ENCODE measurements at places on chromosomes 6 and 20.

- DNase-seq: no peak
Measured at GRCh38 chr6:98924647-98925046, 23.1 kb downstream of the FBXL4 start.

- DNase-seq: peak; percentile 61
Measured at GRCh38 chr6:4008324-4009047, 70.5 kb downstream of the FAM217A start.

DNA sequence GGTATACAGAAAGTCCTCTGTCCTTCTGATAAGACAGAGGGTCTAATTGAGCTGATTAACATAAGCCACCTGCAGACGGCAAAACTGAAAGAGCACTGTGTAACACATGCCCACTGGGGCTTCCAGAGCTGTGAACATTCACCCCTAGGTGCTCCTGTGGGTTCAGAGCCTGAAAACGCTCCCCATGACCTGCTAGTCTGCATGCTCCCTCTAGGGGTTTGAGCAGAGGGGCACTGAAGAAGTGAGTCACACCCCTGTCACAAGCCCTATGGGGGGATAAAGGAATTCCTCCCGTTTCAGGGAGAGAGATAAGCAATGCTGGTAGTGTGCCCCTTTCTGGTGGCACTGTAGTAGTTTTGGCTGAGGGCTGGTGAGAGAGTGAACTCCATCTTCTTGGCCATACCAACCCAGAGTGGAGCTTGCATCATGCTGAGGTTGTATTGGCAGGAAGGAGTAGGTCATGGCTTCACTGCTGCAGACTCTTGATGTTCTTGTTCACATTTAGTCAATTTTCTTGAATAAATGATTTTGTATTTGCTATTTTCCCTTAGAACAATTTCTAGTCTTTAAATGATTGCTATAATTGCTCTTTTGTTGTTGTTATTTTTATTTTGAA is 637.5 kb upstream of the MAN1A1 start:
- peak; percentile 8 for DNase-seq

GRCh38 chr6:156752666-156753301 is 24.4 kb upstream of the ARID1B start:
- no peak for DNase-seq

DNA sequence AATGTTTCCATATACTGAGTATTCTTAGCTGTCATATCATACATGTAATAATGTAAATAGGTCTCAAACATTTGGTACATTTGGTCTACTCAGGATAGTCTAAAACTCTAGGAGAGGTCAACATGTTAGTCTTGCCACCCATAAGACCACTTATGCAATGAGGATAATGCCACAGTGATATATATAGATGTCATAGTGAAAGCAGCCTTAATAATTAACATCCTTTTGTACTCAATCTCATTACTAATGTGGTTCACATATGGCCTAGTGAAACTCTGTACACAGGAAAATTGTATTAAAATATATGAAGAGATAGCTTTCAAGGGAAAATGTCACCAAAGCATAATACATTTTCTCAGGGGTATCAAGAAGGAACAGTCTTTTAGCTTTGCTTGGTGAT is 577.9 kb downstream of the TFAP2B start:
- no peak for DNase-seq
